ENCODE measurements at places on chromosomes 12 and 14.

- DNase-seq = no peak
These were observed 85.7 kb downstream of the SPPL3 start for GRCh38 chr12:120818416-120818815.

- DNase-seq = no peak
These were observed 476.3 kb upstream of the SEL1L start for GRCh38 chr14:82009993-82010392.

- no peak for DNase-seq
These were observed 70.5 kb upstream of the TRIM9 start for GRCh38 chr14:51165415-51165814.

DNA sequence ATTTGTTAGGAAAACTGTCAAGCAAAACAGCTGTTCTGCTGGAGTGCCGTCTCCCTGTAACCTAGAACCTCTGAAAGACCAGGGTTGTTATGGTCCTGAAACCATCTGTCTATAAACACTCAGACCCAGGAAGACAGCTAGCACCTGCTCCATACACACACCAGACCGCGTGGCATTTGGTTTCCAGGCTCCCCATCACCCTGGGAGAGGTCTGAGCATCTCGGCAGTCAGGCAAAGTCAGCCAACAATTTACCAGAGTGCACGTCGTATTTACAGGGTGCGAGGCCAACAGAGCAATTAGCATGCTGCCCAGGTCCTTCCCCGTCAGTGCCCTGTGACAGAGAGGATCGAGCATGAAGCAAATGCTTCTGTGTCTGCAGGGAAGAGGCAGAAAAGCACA is 272.5 kb downstream of the SLC15A4 start:
- no peak for DNase-seq

GRCh38 chr14:54483073-54483745 is 5.6 kb downstream of the GMFB start:
- DNase-seq = no peak

DNA sequence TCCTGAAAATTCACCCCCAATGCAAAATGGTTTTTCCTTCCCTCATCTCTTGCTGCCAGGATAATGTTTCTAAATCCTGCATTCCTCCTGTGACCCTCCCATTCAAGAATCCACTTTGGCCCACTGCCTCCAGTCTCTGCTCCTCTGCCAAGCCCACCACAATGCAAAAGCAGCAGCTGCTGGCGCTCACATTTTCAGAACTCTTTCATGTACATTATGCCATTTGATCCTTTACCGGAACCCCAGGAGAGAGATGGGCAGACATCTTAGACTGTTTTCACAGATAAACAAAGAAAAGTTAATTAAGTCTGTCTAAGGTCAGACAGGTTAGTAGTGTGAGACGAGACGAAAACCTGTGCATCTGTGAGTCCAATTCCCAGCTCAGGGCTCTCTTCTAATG is 12.9 kb downstream of the LRIG3 start:
- no peak for DNase-seq

DNA sequence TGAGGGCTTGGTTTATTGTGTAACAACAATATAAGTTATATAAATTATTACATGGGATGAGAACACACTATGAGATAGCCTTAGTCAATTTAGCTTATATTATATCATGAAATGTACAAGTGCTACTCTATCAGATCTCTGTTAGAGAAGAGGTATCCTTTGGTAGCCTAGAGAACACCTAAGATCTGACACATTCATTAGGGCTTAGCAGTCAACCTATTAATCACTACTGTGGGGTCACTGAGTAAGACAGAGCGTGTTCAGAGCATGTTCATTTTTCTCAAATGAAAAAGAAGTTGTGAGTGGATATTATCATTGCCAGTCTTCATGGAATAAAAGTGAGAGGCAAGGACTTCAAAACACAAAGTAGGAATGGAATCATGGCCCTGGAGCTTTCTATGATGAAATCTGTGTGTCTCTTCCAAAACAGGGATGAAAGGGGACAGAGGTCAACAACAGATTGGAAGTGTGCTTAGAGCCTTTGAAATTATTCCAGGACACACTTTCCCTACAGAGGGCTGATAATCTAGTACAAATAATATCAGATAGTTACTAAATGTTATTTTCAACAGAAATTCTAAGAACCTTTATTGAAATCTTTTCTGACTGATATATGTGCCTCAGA is 114.3 kb downstream of the SLC16A7 start:
- DNase-seq = no peak

DNA sequence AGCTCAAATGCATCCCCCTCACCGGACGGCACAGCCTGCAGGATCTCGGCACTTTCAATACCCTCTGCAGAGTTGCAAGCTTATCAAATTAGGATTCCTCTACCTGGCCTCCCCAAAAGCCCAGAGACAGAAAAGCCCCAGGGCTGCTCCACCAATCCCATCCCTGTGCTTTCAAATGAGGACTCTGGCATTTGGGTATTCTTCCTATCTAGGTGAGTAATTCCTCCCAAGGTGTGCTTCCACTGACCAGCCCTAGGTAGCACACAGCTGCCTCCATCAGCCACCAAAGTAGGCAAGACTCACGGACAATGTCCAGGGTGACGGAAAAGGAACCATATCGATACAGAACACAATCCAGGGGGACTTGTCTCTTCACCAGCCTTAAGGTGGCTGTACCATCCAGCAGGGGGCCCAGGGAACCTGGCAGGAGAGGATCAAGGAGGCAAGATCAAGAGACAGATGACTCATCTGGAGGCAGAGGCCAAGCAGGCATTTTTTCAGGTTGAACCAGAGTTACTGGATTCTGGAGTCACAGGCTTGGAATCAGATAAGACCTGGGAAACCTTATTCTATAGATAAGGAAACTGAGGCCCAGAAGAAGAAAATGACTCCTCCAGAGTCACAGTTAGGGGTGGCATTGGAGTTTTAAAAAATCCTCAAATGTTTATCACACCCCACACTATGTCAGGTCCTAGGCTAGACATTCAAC is 9.9 kb downstream of the PMEL start:
- DNase-seq = no peak

- DNase-seq = no peak
These were observed 42.6 kb downstream of the TMEM63C start for GRCh38 chr14:77224212-77224611.

GRCh38 chr12:12116677-12117076 is 45.9 kb downstream of the BCL2L14 start:
- no peak for DNase-seq

- no peak for DNase-seq
These were observed 40.3 kb upstream of the RGS6 start for GRCh38 chr14:71891970-71892369.

Measured in activated naive CD4-positive, alpha-beta T cell (primary cell).